ENCODE measurements at places on chromosomes 13 and 19.

- DNase-seq = no peak
Measured at GRCh38 chr19:5643060-5643459, 20.2 kb downstream of the SAFB start.

GRCh38 chr13:98098516-98098915 lies 44.4 kb upstream of the FARP1 start:
- no peak for DNase-seq

GRCh38 chr19:41987141-41987860 lies 6.7 kb downstream of the ATP1A3 start:
- no peak for DNase-seq

DNA sequence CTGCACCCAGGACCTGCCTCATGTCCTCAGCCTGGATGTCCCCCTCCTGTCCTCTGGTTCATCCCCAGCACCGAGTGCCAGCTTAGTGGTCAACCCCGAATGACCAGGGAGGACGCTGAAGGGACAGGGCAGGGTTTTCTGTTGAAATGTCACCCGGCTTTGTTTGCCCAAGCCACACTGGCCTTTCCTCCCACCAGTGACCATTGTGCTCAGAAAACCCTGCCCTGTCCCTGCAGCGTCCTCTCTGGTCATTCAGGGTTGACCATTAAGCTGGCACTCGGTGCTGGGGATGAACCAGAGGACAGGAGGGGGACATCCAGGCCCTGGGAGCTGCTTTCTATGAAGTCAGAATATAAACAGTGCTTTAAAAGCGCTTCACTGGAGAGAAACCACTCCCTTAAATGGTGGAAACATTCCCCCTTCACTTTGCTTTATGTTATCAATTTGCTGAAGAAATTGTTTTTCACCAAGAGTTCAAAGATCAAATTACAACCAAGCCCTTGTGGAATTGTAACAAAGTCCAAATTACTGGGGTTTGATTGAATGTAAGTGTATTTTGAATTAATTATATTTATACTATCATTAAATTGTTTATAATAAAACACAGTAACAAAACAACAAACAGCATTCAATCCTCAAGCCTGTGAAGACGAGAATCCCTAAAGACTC lies 21.4 kb downstream of the CARS2 start:
- no peak for DNase-seq

DNA sequence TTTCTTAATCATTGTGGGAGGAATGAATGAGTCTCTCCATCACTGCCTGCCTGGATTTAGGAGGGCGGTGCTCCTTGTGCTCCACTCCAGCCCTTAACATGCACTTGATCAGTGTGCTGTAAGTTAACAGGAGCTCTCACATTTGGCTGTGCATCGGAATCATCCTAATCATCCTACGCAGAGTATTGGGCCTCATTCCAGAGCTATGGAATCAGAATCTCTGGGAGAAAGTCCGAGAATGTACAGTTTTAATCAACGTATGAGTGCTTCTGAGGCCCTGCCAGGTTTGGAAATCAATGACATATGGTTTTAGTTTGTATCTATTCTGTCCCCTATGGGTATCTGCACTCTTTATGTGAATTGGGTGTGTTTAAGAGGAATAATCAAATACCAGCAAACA lies 34.9 kb upstream of the DCLK1 start:
- DNase-seq = no peak

GRCh38 chr13:22169473-22169872 lies 498.6 kb downstream of the FGF9 start:
- DNase-seq = no peak

DNA sequence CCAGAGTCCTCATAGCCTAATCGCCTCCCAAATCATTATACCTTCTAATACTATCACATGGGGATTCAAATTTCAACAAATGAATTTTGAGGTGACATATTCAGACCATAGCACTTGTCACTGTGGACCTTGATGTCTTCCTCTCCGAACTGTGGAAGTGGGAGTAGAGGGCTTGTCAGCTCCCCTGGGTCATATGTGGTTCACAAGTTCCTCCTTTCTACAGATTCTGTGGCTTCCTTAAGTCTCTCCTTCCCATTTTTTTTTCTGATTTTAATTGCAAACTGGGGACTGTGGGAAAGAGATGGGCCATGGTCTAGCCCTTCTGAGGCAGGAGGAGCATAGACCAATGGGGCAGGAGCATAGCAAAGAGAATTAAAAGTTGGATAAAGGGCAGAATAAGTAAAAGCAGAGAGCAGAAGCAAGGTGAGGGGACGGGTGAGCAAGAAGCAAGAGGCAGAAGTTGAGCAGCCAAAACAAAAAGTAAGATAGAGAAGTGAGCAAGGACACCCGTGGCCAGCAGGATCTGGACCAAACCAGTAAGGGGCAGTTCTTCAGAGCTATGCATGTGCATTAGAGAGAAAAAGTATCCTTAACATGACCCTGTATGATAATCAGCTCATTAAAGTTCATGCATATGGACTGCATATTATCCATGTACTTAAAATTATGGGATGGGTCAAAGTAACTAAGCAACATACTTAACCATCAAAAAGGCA lies 2.6 kb upstream of the SIGLEC7 start:
- DNase-seq = no peak

DNA sequence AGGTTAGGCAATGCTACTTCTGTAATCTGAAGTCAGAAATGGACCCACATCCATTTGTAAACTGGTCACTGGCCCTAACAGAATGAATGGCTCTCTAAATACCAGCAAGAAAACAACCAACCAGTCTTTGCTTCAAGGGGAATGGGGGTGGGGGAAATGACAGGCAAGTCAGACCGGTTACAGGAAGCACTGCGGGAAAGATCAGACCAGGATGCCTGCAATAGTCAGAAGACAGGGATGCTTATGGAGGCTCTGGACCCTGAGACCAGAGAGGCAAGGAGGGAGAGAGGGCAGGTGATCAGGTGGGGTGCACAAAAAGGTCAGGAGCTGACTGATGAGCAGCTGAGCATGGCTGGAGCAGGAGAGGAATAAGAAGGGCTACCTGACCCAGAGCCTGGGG lies 13.1 kb downstream of the MED26 start:
- DNase-seq = no peak

- DNase-seq = no peak
Measured at GRCh38 chr13:30526612-30527495, 61.1 kb upstream of the HMGB1 start.

- DNase-seq = no peak
Measured at GRCh38 chr19:50490991-50491472, 14.4 kb upstream of the GARIN5A start.

- no peak for DNase-seq
Measured at GRCh38 chr13:45809801-45810394, 41.7 kb downstream of the SIAH3 start.

DNA sequence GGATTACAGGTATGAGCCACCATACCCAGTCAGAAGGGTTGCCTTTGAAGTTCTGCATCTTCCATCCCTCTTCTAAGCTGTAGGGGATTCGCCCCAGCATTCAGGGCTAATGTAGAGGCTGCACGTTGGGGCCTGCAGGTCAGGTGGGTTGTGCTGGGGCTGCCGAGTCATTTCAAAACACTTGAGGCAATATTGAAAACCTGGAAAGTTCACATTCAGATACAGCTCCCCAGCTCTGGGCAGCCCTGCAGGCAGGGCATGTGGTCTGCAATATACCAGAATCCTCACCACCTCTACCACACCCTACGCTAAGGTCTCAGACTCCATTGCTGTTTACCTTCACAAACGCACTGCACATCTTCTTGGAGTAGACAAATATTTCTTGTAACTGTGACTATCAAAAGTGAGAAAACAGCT lies 24.6 kb downstream of the CCNE1 start:
- no peak for DNase-seq

DNA sequence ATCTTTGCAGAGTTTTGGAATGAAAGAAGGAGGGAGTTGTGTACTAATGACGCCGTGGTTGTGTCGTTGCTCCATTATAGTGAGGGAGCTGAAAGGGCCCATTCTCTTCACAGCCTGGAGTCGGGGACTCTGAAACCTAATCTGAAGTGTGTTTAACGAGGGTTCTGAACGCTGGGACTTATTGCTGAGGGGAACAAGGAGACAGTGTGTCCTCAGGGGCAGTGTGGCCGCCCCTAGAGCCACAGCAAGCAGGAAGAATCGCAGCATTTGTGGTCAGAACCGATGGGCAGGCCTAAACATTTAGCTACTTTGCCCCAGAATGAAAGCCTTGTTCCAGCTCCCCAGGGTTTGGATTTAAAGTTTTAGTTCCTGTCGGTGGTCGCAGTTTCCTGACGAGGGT lies 156.4 kb upstream of the RNF113B start:
- DNase-seq = no peak

- no peak for DNase-seq
Measured at GRCh38 chr13:86862137-86862536, 809.0 kb upstream of the SLITRK5 start.

All from NCI-H2227 treated with DMSO at 0.1 percent for 48 hours (cell line).